CD4-positive, alpha-beta T cell (primary cell): ENCODE measurements at places on chromosomes 4 and X. TPM values are rescaled to one million over a fixed set of nuclear protein-coding genes. Genes with fewer than 3 reads are reported as not detected.

RRH gene
- total RNA-seq: not detected

NKX6-1 gene
- not detected for total RNA-seq

DNA sequence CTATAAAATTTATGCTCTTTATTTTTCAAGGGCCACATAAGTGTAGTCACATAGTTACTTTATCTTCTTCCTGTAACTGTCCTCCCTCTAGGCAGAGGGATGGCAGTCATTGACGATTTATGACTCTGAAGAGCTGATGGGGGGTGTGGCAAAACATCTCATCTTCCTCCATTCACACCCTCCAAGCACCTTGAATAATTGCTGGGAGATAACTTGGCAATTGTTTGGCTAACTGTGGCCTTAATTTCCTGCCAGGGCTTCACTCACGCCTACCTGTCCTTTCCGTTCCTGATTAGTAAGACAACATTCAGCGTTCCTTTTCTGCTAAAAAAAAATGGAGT, 329.2 kb downstream of the ARHGAP10 start:
- peaks cover 40% of the 10 kb centered on the region for H3K4me1 ChIP-seq
- peak overlapping the region; percentile 47 for H3K4me3 ChIP-seq
- H3K36me3 ChIP-seq: no peaks in the 10 kb centered on the region

DNA sequence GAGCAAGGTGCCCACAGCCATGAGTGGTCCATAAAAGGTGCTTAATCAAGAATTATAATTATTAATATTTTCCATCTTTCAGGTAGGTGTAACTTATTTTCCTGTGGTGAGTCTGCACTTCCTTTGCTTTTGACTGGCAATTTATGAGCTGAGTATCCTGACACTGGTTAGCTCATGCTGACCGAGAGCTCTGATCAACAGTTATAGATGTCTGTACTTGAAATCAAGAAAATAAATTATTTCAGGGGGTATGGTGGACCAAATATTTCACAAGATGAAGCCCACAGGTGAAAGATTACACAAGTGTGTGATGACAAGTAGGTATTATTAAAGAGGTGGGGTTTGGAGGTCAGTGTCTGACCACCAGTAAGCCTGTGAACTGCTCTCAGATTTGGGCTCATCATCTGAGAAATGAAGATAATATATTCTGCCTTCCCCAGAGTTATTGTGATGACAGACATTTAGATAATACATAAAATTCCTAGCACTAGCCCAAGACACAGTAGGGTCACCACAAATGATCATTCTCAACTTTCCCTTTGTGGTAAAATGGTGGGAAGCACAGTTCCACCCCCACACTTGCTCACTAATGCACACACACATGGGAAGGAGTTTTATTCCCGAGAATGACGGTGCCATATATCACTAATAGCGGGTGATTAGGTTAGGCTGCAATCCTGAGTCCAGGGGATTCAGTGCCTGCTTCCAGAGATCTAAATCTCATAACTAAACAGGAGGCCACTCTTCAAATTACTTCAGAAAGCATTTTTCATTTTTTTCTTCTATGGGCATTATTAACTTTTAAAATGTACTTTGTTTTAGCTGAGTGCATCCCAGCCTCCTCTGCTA, 34.0 kb upstream of the PACRGL start:
- H3K27ac ChIP-seq: no peak overlapping the region
- H3K4me1 ChIP-seq: no peaks in the 10 kb centered on the region
- no peaks in the 10 kb centered on the region for H3K27me3 ChIP-seq
- DNase-seq: no peak

DNA sequence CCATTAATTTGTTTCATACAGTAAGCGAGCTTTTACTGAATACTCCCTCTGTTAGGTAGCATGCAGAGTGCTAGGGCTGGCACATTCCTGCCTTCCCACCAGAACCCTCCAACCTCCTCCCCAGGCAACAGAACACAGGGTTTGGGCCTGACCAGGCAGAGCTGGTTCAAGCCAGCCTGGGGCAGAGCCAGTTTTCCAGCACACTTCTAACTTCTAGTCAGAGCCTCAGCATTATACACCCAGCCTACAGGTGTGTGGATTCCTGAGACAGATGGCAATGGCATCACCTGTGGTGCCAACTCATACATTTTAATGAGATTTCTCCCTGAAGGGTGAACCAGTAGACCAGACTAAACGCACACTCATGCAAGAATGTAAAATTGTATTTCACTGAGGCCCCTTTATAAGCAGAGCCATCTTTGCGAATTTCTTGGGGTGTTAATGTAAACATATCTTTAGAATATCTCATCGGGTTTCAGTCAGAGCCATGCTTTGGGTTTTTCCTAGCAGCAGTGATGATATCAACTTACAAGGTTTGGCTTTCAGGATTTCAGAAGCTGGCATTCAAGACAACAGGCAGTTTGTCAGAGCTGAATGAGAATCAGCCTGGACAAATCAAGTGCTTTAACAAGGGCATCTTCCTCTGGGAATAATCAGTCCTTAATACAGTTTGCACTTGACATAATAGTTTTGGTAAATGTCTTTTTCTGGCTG, 92.0 kb downstream of the GATB start:
- no peaks in the 10 kb centered on the region for H3K36me3 ChIP-seq
- H3K4me3 ChIP-seq: no peak overlapping the region
- no peaks in the 10 kb centered on the region for H3K4me1 ChIP-seq
- H3K27ac ChIP-seq: no peak overlapping the region
- no peaks in the 10 kb centered on the region for H3K27me3 ChIP-seq

DNA sequence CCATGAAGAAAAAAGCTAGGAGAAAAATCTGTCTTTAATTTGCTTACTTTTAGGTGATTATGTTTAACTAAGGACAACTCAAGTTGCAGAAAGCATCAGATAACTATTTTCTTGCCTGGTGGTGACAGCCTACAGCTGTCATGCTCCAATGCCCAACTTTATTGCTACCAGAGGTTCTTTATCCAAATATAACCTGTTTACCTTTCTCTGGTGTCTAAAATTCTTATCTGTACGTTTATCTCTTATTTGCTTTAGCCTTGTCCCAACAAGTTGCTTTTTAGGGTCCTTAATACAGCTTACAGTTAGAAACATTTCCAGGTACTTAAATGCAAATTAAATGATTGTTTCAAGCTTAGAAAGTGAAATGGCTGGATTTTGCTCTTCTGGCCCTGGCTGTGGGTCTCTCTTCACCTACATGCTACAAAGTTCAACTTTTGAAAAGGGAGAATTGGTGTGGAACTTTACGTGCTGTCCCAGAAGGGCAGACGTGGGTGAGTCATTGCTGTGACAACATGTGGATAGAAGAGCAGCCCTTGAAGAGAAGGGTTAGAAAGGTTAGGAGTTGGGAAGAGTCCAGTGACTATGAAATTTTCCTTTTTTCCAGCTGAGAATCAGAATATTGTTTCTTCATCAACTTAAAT, 60.7 kb downstream of the HPGD start:
- H3K4me1 ChIP-seq: no peaks in the 10 kb centered on the region
- no peaks in the 10 kb centered on the region for H3K27me3 ChIP-seq
- H3K4me3 ChIP-seq: no peak overlapping the region
- no peak for DNase-seq
- H3K36me3 ChIP-seq: no peaks in the 10 kb centered on the region
- no peak overlapping the region for H3K27ac ChIP-seq
